ENCODE measurements at places on chromosomes 7 and 10.

DNA sequence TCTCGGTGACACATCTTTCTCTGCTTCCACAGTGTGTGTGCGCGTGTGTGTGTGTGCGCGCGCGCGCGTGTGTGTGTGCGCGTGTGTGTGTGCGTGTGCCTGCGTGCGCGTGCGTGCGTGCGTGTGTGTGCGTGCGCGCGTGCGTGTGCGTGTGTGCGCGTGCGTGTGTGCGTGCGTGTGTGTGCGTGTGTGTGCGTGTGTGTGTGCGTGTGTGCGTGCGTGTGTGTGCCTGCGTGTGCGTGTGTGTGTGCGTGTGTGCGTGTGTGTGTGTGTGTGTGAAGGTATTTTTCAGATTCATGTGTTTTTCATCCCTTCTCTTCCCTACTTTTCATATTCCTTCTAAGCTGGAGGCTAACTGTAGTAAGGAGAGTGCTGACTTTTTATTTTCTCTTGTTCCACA is 148.4 kb downstream of the CREB5 start:
- no peak for DNase-seq

- no peak for DNase-seq
Observed at GRCh38 chr10:127802531-127803095, 65.6 kb downstream of the FOXI2 start.

GRCh38 chr7:41725013-41725412 is 22.1 kb upstream of the INHBA start:
- DNase-seq = no peak

DNA sequence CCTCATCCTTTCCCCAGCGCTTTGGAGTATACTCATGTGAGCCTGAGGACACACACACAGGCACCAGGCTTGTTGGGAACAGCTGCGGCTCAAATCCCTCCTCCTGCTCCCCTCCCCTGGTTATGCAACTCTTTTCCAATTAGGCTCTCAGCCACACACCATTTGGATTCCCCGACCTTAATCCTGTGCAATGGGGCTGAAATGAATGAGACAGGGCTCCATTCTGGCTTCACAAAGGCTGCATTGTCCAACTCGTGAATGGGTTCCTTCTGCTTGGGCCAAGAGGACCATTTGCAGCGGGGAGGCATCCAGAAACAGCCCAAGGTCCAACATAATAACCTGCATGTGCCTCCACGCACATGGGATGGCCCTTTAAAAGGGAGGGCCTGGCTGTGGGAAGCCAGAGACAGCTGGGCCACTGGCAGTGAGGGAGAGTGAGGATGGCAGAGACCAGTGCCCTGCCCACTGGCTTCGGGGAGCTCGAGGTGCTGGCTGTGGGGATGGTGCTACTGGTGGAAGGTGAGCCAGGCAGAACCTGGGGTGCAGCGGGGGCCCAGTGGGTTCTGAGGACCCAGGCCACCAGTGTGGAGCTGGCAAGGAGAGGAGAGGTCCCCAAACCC is at the start of gene RGR:
Gene RGR (plus strand): TSS at position 403 of the 620 bp plus-strand sequence. CDS start 38 bp downstream, at position 441.
- no peak for DNase-seq

- no peak for DNase-seq
Observed at GRCh38 chr10:108862676-108863350, 1060.5 kb downstream of the XPNPEP1 start.

DNA sequence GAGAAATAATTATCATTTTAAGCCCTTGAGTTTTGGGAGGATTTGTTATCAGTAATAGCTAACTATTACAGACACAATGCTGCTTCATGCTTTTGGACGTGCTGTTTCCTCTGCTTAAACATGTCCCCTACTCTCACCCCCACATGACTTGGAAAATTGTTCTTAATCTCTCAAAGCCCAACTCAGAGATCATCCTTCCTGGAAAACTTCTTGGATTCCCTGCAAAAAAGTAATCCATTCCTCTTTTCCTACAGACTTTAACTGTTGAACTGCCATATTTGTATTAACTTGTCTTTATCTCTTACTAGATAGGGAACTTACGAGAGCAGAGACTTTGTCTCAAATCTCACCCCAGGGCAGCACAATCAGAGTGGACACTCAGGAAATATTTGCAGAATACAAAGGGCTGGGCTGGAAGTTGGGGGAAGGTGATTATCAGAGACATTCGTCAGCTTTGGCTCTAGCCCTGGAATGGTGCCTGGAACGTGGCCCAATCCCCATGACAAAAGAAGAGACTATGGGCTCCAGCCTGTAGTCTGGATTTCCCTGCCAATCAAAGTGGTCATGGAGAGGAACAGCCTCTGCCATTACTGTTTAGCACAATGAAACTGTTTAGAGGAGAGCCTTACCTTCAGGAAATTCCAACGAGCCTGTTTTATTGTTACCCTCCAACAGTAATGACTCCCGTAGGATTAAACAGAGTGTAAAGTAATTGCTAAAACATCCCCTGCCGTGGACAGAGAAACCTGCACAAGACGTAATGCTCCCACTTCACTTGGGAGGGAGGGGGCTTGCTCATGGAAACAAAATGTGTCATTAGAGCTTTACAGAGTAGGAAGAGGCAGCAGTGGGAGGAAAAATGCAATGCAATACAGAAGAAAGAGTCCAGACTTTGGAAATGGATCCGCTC is 140.4 kb upstream of the AUTS2 start:
- no peak for DNase-seq

DNA sequence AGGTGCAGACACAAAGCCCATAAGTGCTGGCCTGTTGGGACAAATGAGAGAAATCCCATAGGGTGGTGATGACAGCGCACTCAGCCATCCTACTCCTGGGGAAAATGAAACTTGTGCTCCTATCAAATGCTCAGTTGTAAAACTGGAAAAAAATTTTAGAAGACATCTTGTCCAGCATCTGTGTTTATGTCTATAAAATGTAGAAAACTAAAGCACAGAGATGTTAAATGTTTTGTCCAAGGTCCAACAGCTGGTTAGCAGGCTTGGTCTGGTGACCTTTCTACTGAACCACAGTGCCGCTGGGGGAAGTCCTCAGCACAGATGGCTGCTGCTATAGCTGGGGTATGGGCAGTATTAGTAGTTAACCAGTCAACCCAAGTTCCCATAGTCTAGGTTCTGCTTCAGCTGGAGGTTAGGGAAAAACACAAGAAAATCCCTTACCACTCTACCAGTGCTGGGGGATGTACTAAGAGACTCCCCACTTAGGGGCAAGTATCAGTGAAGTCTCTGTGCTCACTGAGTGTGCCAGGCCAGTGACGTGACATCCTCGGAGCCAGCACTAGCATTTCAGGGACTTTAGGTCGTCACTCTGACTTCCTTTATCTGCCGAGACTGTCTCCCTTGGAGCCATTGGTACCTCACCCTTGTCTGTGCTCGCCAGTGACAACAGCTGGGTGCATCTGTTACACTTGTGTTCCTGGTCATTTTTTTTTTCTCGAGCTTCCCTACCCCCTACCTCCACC is 1.9 kb downstream of the TSPAN33 start:
- DNase-seq = no peak

GRCh38 chr7:156397249-156397648 is 243.3 kb upstream of the RNF32 start:
- no peak for DNase-seq

- no peak for DNase-seq
Observed at GRCh38 chr10:133442191-133442966, 11.4 kb upstream of the SCART1 start.

GRCh38 chr7:112226701-112227276 is 20.3 kb downstream of the ZNF277 start:
- DNase-seq = no peak

DNA sequence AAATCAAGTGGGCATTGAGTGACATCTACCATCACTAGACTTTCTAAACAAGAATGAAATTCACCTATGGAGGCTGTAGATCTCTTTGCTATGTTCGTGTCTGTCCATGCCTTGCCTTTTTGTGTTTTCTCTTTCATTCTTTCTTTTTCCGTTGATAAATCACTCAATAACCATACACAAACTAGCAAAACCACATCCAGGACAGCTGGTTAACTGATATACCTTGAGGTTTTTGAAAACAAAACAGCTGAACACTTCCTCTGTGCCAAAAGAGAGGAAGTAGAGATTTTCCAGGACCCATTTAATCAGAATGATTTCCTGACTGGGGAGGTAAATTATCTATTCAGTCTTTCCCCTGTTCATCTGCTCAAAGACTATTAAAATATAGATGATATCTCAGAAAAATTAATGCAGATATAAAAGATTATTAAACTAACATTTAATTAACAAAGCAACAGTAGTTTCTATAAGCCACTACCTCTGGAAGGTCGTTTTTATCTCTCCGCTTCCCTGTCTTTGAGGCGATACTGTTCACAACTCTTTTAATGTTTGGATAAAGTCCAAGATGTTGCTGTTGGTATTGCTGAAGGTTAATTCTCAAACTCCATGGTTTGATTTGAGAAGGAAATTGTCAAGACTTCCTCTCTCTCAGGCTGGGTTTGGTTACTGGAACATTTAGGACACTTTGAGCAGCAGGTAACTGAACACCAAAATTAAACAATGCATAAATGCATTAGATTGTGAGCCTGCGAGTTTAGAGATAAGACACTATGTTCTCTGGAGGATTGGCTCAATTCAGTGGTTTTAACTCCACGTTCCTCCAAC is 24.4 kb upstream of the C10orf67 start:
- DNase-seq = no peak

- DNase-seq = no peak
Observed at GRCh38 chr10:110327262-110327914, 22.7 kb upstream of the SMNDC1 start.

GRCh38 chr7:49150486-49150885 is 226.1 kb downstream of the CDC14C start:
- no peak for DNase-seq

GRCh38 chr10:45375101-45375500 is 1.1 kb downstream of the ALOX5 start:
- no peak for DNase-seq

GRCh38 chr7:94368371-94368791 is 26.3 kb upstream of the COL1A2 start:
- DNase-seq = peak; percentile 68

DNA sequence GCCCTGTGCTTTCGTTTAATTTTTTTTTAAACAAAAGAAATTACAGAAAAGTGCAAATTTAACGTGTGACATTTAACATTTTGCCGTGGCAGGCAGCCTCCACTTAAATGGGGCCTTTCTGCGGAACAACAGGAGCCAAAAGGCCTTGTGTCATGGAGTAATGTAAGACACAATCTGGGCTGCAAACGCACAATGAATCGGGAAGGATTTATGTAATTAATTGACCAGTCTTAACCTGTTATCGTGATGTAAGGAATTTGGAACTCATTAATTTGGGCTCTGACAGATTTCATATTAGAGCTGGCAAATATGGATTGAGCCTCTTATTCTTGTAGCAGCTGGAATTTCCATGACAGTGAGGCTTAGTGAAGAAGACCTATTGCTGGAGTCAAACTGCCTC is 86.4 kb downstream of the SNX10 start:
- DNase-seq = no peak

DNA sequence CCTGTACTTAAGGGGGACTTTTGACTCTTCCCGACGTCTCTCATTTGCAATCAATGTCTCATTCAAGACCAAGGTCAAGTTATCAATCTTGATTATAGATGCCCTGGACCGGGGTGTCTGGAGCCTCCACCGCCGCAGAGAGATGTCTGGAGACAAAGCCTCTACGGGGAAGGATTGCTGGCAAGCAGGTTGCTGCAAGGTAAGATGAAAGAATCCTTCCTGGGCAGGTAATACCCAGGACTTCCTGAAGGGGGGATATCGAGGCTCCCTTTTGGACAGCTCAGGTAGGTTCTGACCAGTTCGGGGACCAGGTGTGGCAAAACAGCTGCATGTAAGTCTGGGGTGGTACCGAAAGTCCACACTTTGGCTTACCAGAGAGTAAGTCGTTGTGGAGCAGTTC is 12.5 kb upstream of the CUX1 start:
- no peak for DNase-seq

GRCh38 chr7:154475864-154476263 is 423.7 kb downstream of the DPP6 start:
- no peak for DNase-seq

- no peak for DNase-seq
Observed at GRCh38 chr10:62492012-62492869, 118.1 kb downstream of the ZNF365 start.

DNA sequence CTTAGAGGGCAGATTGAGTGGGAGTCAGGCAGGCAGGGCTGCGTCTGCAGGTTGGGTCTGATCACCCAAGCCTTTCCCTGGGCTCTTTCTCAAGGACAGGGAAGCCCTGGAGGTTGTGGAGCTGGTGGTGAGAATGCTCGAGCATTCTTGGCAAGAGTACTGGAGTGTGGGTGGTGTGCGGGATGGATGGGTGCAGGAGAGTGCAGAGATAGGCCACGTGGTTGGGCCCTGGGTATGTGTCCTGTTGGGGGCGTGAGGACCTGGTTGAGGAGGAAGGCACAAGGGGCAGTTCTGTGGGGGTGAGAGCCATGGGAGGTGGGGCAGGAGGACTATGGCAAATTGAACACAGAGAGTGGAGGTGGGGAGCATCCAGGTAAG is 135.9 kb downstream of the PTPN20 start:
- no peak for DNase-seq

DNA sequence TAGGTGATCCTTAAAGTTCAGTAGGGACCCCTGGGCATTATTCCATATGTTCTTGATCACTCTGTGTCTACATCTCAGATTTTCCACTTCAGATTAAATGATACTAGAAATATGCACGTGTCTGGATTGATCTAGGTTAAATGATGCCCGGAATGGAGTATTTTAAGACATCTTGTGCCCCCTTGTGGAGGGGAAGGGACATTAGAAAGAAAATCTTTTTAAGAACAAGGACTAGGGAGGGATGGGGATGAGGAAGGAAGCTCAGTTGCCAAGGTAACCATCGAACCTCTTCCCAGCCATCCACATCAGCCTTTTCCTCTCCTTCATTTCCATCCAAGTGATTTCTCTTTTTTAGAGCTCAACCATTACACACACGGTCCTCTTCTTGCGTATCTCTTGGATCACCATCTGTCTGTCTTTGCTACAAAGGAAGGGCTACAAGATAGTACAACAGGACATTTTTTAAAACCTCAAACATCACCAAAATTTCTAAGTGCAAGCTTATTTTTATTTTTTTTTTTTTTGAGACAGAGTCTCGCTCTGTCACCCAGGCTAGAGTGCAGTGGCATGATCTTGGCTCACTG is 40.5 kb downstream of the PRSS2 start:
- DNase-seq = peak; percentile 45

DNA sequence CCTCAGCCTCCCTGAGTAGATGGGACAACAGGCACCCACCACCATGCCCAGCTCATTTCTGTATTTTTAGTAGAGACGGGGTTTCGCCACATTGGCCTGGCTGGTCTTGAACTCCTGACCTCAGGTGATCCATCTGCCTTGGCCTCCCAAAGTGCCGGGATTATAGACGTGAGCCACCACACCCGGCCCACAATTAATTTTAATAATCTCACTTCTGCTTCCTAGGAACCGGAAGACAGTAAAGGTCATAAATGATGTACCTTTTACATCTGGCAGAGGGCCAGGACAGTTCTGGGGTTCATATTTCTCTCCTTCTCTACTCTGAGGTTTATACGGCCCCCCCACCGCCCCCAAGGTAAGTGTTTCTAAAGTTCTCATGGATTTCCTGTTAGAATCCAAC is 31.2 kb upstream of the AOAH start:
- no peak for DNase-seq

- no peak for DNase-seq
Observed at GRCh38 chr7:154795437-154795836, 207.5 kb downstream of the PAXIP1 start.

- DNase-seq = no peak
Observed at GRCh38 chr7:131896165-131896863, 339.9 kb upstream of the PODXL start.
